ENCODE measurements at places on chromosomes 3 and 15.

DNA sequence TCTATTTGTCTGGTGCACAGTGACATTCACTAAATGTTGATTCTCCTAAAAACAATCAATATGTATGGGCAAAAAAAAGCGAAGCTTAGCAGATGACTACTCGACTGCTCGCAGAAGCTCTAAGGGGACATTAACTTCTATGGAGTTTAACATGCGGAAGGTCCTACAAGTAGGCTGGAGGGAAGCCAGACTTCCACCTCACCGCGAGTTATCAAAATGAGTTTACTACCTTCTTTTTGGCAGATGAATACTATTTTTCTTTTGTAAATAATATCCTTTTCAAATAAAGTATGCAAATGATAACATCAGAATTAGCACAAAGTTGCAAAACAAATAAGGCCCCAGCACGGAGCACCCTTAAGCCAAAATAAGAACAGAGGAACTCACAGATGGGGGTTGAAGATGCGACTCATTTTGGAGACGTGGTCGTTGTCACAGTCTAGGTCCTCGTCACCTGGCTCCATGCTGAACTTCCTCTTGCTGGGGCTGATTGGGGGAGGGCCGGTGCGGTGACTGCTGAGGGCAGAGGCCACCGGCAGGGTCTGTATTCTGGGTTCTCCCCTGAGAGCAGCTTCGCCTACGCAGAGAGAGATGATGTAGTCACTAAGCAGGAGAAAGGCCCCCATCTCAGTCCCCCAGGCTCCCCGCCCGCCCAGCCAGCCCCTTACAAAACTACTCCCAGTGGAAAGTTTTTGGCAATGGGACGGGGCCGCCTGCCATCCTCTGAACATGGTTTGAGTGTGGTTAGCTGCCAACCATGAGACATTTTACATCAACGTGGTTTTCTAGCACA is 42.1 kb downstream of the VGLL4 start:
- no peak for DNase-seq

DNA sequence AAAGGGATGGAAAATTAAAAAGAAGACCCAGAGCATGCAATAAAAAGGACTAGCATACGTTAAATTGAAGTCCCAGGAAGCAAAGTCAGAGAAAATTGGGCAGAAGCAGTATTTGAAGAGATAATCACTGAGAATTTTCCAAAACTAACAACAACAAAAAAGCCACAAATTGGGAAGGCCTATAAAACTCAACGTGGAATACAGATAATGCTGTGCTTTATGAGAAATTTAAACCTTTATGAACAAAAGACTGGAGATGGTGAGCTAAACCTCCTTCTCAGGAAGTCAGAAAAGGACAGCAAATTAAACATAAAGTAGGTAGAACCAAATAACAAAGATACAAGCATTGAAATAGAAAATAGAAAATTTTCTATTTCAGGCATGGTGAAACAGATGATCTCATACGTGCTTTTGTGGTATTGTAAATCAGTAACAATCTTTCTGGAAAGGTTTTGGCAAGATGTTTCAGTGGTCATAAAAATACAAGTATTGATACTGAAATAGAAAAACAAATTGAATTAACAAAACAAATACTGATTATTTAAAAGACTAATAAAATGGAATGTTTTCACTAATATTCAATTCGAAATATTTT is 55.6 kb downstream of the LYSMD4 start:
- no peak for DNase-seq

GRCh38 chr15:41512940-41513505 is 604 bp downstream of the LTK start:
- DNase-seq, result no peak

- no peak for DNase-seq
These were observed 113.7 kb upstream of the CD96 start for GRCh38 chr3:111428301-111428700.

- peak; percentile 87 for DNase-seq
These were observed 485.2 kb upstream of the PROK2 start for GRCh38 chr3:72270072-72270681.

GRCh38 chr15:67097930-67098740 is 32.7 kb downstream of the SMAD3 start:
- DNase-seq, result peak; percentile 74

DNA sequence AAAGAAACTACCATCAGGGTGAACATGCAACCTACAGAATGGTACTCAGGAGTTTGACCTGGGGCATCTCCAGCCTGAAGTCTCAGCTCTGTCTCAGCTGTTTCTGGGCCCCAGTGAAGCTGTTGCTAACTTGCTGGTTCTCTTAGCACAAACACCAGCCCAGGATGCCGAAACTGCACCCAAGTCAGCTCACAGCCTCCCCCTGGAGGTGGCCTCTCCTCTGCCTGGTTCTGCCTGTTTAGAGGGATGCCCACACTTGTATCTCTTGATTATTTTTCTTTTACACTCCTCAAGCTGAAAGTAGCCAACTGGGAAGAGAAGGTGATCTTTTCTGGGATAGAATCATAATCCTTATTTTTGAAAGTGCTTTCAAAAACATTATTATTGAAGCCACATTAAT is 289.0 kb upstream of the RASGRP1 start:
- no peak for DNase-seq

GRCh38 chr15:36609793-36610192 is 30.4 kb downstream of the CDIN1 start:
- no peak for DNase-seq

- no peak for DNase-seq
These were observed 57.4 kb downstream of the BSN start for GRCh38 chr3:49611719-49612118.

- no peak for DNase-seq
These were observed 14.0 kb downstream of the VPS13C start for GRCh38 chr15:62046078-62046743.

- no peak for DNase-seq
These were observed 142.8 kb downstream of the CNTN6 start for GRCh38 chr3:1235526-1236120.

DNA sequence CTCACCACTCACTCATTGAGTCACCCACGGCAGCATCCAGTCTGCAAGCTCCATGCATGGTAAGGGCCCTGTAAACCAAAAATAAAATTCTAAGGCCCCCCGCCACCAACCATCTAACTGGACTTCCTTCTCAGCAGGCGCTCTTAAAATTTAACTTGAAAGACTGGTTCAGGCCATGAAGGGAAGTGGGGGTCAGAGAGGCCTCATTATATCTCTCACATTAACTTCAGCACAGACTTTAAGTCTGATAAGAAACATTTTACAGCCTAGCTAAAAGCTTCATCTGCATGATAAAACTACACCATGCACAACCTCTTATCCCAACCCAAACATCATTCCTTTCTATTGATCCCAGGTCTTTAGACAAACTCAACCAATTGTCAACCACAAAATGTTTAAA is 38.5 kb downstream of the FBLN2 start:
- DNase-seq, result no peak

DNA sequence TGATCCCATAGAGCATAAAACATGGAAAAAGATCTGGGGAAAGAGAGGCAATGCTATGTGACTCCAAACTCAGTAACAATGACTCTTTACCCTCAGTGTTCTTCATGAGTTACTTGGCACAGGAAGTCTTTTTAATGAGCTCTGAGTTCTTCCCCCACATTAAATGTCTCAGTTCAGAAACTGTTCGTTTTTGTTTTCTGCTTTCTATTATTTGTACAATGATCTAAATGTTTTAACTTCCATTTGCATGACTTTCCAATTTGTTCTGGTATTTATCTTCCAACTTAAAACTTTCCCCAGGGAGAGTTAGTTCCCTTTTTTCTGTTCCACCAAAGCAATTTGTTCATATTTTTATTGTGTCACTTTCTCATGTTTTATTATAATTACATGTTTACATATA is 177.0 kb upstream of the ZBTB20 start:
- DNase-seq, result no peak

DNA sequence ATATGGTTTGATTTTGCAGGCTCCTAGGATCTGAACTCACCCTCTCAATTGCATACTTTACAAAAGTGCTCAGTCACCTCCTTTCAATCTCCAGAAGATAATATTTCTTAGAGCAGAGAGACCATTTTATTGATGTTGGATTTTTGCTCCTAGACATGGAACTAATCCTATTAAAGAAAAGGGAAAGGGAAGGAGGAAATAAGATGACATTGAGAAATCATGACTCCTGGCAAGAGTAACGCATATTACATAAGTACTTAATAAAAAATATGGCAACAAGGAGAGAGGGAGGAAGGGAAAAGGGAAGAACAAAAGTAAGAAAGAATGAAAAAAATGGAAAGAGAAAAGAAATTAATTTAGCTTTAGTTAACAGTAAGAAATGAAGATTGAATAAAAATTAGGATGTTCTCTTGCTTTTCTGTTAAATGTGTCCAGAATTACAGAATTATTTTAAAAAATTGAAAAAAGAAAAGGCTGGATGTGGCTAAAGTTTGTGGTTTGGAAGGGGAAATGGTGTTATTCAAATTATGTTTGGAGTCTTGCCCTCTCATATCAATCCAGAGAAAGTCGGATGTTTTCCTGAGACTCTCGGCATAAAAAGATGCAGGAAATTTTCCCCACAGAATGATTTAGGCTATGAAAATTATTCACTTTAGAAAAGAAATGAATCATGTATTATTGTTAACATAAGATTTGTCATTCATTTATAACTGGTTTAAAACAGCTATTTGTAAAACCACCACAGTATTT is 474.0 kb downstream of the FGF12 start:
- DNase-seq, result no peak

DNA sequence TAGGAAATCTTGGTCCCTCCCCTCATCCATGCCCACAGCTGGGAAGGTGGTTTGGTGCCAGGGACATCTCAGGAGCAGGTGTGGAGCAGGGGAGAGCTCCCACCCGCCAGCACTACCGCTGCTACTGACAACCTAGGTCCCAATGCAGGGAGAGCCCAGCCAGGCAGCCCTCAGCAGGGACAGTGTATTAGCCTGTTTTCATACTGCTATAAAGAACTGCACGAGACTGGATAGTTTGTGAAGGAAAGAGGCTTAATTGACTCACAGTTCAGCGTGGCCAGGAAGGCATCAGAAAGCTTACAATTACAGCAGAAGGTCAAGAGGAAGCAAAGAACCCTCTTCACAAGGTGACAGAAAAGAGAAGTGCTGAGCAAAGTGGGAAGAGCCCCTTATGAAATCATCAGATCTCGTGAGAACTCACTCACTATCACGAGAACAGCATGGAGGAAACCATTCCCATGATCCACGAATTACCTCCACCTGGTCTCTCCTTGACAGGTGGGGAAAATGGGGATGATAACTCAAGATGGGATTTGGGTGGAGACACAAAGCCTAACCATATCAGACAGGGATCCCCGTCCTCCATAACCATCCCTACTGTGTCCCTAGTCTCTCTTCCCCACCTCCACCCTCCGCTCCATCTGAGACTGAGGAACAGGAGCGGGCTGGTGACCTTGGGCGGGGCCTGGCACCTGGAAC is 218.6 kb downstream of the TBC1D2B start:
- no peak for DNase-seq

GRCh38 chr3:15953841-15954240 is 156.1 kb upstream of the ANKRD28 start:
- DNase-seq, result no peak

GRCh38 chr3:108018552-108018951 is 72.3 kb downstream of the CD47 start:
- no peak for DNase-seq

DNA sequence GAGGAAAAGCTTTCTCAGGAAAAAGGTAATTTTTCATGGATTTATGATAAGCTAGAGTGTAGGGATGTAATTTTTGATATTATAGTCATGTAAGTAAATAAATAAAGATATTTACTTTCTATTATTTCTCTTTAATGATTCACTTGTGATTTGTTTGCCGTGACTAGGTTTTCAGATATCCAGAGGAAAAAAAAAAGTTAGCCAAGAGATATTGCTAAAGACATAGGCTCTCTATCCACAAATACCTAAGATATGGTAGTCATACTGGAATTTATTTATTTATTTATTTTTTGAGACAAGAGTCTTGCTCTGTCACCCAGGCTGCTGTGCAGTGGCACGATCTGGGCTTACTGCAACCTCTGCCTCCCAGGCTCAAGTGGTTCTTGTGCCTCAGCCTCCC is 59.9 kb downstream of the AP4E1 start:
- DNase-seq, result no peak

All from AG04449 (cell line).